ENCODE measurements at places on chromosomes 6 and 20. TPM values are rescaled to one million over a fixed set of nuclear protein-coding genes. Genes with fewer than 3 reads are reported as not detected.

DNA sequence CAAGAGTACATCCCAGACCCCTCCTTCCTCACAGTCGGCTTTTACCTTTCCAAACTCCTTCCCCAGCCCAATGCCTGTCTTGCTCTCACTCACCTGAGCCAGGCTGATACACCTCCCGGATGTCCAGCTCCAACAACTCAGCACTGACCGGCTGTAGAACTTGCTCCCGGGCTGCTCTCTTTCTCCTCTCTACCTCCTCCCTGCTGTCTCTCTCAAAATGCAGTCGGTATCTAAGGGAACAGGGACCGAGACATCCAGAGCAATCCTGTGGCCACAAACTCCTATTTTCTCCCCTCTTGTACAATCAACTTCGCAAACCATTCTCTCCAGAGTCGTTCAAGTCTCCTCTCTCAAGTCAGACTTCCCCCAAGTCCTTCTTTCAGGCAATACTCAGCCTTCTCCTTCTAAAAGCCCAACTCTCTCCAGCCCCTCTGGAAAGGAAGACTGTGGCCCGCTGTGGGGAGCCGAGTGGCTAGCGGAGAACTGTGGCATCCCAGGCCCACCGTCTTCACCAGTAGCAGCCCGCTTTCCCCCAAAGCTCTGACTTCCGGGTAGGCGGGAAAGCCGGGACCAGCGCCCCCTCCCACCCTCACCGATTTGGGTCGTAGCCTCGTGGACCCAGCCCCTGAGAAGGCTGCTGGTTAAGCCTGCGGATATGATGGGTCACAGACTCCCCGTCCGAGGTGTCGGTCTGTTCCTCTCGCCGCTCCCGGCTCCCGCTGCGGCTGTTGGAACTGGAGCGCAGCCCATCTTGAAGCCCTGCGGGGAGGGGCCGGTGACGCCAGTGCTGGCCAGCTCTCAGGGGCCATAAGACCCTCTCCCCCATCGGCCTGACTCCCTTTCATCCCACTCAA is 1.1 kb downstream of the GNL1 start:
- peak overlapping the region; percentile 93 for H3K27ac ChIP-seq
- H3K4me1 ChIP-seq, result peaks cover 58% of the 10 kb centered on the region
- no peaks in the 10 kb centered on the region for H3K27me3 ChIP-seq

DNA sequence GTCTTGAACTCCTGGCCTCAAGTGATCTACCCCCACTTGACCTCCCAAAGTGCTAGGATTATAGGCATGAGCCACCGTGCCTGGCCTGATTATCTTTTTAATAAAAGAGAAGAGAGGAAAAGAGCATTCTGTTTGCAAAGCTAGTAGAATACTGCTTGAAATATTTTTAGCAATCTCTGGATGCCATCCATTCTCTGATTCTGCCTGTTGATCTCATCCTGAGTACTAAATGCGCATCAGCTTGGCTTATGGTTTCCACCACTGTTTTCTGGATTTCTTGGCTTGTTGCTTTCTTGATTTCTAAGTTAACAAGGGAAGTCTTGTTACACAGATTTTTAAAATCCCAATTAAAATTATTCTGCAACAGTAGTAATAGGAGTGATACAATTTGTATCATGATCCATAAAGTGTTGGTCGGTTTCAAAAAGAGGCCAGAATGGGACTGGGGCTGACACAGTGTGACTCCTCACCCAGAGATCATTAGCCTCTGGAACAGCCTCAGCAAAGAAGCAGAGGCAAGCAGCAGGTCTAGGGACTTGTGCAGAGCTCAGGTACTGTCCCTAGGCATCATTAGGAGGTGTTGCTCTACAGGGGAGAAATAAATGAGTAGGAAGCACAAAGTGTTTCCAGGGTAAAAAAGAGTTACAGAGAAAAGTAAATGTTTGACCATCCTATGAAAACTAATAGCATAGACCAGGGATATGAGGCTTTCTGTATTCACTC is 17.8 kb upstream of the SLC16A10 start:
- no peaks in the 10 kb centered on the region for H3K4me1 ChIP-seq
- no peak for DNase-seq
- peaks cover 22% of the 10 kb centered on the region for H3K27me3 ChIP-seq
- no peak overlapping the region for H3K4me3 ChIP-seq
- no peak overlapping the region for H3K27ac ChIP-seq

GRCh38 chr6:11012295-11012754 is 31.8 kb downstream of the ELOVL2 start:
- H3K4me1 ChIP-seq, result no peaks in the 10 kb centered on the region
- peaks cover 40% of the 10 kb centered on the region for H3K27me3 ChIP-seq
- no peak overlapping the region for H3K27ac ChIP-seq
- H3K36me3 ChIP-seq, result no peaks in the 10 kb centered on the region
- DNase-seq, result no peak

The HLA-DPB1 gene
- total RNA-seq, result 12.5 TPM

DNA sequence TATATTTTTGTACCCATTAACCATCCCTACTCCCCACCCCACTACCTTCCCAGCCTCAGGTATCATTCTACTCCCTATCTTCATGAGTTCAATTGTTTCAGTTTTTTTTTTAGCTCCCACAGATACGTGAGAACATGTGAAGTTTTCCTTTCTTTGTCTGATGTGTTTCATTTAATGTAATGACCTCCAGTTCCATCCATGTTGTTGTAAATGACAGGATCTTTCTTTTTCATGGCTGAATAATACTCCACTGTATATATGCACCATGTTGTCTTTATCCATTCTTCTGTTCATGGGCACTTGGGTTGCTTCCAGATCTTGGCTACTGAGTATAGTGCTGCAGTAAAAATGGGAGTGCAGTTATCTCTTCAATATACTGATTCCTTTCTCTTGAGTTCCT is 63.5 kb downstream of the MYO6 start:
- no peak for DNase-seq
- no peak overlapping the region for H3K27ac ChIP-seq
- no peaks in the 10 kb centered on the region for H3K36me3 ChIP-seq
- no peaks in the 10 kb centered on the region for H3K4me1 ChIP-seq
- H3K4me3 ChIP-seq, result no peak overlapping the region
- H3K27me3 ChIP-seq, result peaks cover 6% of the 10 kb centered on the region

The ANKRD66 gene
- not detected for total RNA-seq

GRCh38 chr20:49913399-49914047 is 1.8 kb downstream of the SPATA2 start:
- H3K4me3 ChIP-seq, result peak overlapping the region; percentile 99
- H3K27me3 ChIP-seq, result no peaks in the 10 kb centered on the region
- no peaks in the 10 kb centered on the region for H3K36me3 ChIP-seq
- peaks cover 51% of the 10 kb centered on the region for H3K4me1 ChIP-seq
- DNase-seq, result no peak
- peak overlapping the region; percentile 38 for H3K27ac ChIP-seq

- H3K36me3 ChIP-seq, result no peaks in the 10 kb centered on the region
- H3K27ac ChIP-seq, result no peak overlapping the region
- H3K27me3 ChIP-seq, result no peaks in the 10 kb centered on the region
- H3K4me1 ChIP-seq, result peaks cover 50% of the 10 kb centered on the region
These were observed 41.3 kb downstream of the CDYL start for GRCh38 chr6:4817551-4817950.

The CCN2 gene
- not detected for total RNA-seq

GRCh38 chr20:60031107-60031506 is 72.9 kb downstream of the CDH26 start:
- H3K27me3 ChIP-seq, result peaks cover 5% of the 10 kb centered on the region
- no peak overlapping the region for H3K4me3 ChIP-seq
- DNase-seq, result no peak
- no peaks in the 10 kb centered on the region for H3K4me1 ChIP-seq
- no peaks in the 10 kb centered on the region for H3K36me3 ChIP-seq

The EPB41L1 gene
- 0.51 TPM for total RNA-seq

DNA sequence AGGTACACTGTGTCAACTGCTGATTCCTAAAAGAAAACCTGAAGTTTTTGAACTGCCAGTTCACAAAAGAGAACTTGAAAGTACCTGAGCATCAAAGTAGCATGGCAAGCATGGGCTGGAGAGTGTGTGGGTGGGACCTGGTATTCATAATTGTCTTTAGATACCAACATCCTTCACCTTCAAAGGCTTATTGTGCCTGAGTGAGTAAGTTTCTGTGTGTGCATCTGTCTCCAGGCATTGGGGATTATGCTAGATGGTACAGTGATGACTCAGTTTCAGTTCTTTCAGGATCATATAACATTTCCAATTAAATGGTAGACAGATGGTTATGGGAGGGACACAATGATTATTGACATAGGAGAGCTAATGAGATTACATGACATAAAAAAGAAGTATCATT is 238.5 kb downstream of the ZFAND3 start:
- H3K27me3 ChIP-seq, result no peaks in the 10 kb centered on the region
- peaks cover 30% of the 10 kb centered on the region for H3K4me1 ChIP-seq
- DNase-seq, result peak; percentile 81
- no peak overlapping the region for H3K4me3 ChIP-seq
- peaks cover 6% of the 10 kb centered on the region for H3K36me3 ChIP-seq

Data from activated T-cell treated with anti-CD3 and anti-CD28 coated beads, Interleukin-2, amount 50 U/mL, for 72 hours (primary cell).